ENCODE measurements at places on chromosomes 4 and X. TPM values are rescaled to one million over a fixed set of nuclear protein-coding genes. Genes with fewer than 3 reads are reported as not detected.

Gene RBMXL3
- not detected for total RNA-seq

Gene VCX3B
- total RNA-seq: not detected

Gene SLC9B1
- 0.76 TPM for total RNA-seq

Gene TSPAN7
- total RNA-seq: 0.39 TPM

Gene SAT1
- total RNA-seq: 98.4 TPM

Gene FAM241A
- 1.1 TPM for total RNA-seq

Gene PLAC8
- total RNA-seq: not detected

Gene SSX2B
- not detected for total RNA-seq

Gene PRDM5
- 8.2 TPM for total RNA-seq

Gene CASP3
- total RNA-seq: 22.7 TPM

Gene IRF2
- 33.9 TPM for total RNA-seq

All from smooth muscle cell of the pulmonary artery (primary cell).